PC-3 (cell line): ENCODE measurements at places on chromosomes 7 and 10.

GRCh38 chr7:36180121-36180520 is 27.1 kb downstream of the EEPD1 start:
- DNase-seq: no peak

- DNase-seq: no peak
Measured at GRCh38 chr10:36164556-36165504, 522.7 kb upstream of the FZD8 start.

DNA sequence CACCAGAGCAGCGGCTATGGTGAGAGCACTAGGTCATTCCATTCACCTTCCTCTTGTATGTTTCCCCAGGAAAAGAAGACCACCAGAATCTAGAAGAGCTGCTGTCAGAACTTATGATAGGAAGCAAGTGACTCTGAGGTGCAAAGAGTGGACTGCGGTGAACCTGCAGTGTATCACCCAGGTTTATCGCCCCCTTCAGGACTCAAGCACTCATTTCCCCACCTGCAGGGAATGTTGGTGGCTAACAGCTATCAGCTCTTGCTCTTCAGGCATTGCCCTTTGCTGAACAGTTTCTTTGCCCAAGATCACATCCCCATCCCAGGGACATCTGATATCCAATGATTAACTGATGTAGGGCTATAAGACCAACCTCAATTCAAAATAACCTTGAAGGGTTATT is 66.3 kb upstream of the IL6 start:
- peak; percentile 10 for DNase-seq

DNA sequence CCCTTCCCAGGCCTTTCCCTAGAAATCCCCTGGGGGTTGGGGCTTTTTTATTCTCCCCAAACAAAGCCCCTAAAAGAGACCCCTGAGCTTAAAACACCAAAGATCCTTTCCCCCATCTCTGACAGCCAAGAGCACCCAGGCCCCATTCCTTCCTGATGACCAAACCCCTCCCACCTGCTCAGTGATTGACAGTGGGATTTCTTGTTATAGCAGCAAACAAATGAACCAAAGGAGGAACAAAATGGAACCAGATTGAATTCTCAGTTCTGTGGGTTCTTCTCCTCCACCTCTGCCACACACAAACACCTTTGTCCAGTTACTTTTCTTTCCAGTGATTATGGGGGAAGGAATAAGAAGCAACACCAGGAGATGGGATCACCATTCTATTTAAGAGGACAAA is 21.5 kb upstream of the CDHR3 start:
- DNase-seq: no peak

DNA sequence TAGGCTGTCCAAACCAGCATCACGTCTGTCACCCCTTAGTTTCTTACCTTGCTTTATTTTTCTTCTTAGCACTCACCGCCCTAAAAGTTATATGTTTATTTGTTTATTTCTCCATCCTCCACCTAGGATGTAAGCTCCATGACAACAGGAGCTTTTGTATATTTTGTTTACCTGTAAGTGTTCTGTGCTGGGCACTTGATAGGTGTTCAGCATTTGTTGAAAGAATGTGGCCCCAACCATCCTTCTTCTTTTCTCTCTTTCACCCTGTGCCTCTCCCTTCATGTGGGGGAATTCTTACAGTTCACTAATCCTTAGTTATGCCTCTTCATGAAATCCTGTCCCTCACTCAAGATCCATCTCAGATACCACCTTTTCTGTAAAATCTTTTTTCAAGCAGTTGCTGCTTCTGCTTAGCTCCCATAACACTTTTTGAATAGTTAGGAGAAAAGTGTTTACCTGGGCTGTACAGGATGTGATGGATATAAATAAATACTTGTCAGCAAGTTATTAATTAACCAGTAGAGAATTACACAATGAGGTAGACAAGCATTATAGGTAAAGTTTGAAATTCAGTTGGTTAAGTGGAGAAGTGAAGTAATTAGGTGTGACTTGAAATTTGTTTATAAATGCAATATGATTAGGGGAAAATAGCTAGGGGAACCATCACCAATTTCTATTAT is 9.7 kb downstream of the AHR start:
- no peak for DNase-seq
